ENCODE measurements at places on chromosomes 3 and 15. TPM values are rescaled to one million over a fixed set of nuclear protein-coding genes. Genes with fewer than 3 reads are reported as not detected.

- no peak for DNase-seq
These were observed 72.6 kb upstream of the RORA start for GRCh38 chr15:61301701-61302100.

DNA sequence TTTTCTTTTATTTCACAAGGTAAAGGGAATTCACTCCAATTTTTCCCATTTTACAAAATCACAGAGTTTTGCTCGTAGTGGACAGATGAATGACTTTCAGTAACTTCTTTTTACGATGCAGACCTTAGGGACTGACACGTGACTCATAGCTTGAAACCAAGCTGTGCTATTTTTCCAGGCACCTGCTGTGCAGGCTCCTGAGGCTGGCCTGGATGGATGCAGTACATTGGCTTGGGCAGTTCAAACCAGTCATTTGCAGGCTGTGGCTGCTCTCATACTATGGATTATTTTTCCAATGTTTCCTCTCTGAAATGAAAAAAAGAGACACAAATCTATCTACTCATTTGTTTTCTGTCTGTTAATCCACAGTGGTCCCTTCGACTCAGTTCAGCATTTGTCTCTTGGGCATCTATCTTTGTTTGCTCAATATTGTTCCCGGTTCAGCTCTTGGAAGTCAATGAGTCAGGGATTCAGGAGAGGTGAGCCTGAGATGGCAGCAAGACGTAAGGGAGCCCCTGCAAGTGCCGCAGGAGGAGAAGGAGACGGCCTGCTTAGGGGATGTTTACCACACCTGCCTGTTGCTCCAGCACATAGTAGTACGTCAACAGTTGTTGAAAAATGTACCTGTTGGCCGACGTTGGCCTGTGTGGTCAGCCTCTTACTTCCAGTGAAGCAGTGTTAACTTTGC, 92.8 kb downstream of the SV2B start:
- DNase-seq, result no peak

DNA sequence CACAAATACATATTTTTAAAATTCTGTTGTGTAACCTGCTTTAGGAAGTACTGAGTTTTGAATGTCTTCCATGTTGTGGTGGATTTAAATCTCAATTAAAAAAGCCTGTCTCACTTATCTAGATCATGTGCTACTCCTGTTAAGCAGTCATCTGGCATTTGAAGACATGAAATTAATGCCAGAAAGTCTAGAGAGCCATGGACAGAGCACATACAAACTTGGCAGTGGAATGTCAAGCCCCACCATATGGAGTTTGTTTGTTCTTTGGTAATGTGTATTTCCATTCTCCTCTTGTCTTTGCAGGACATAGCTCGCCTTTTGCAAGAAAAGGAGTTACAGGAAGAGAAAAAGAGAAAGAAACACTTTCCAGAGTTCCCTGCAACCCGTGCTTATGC, 39.3 kb upstream of the UTS2B start:
- no peak for DNase-seq

The LMAN1L gene
- total RNA-seq, result not detected

DNA sequence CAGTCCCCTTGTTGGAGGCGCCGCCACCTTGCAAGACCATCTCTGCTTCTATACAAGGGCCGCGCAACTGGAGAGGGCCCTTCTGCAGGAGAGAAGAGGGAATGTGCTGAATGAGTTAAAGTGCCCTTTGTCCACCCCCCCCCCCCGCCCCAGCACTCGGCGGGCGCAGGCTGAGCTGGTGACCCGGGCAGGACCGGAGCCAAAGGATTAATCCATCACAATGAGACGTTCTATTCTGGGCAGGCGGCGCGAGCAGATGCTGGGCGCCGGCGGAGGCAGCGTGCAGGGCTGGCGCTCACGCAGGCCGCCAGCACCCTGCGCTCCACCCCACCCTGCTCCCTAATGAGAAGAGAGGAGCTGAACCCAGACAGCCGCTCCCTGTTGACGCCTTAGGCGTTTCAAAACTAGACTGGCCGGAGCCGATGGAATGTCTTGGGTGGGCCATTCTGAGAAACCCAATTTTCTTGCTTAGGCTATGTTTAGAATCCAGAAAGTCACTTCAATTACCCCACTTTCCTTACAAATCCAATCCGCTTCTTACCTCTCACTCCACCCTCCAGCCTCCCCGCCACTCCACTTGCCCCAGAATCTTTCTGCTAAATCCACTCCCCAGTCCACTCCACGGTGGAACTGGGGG, 32.9 kb downstream of the GJD2 start:
- DNase-seq, result peak; percentile 65

- DNase-seq, result no peak
These were observed 92.3 kb downstream of the SMAD3 start for GRCh38 chr15:67157521-67158252.

The TM2D3 gene
- total RNA-seq, result 35.5 TPM

The SCAANT1 gene
- not detected for total RNA-seq

DNA sequence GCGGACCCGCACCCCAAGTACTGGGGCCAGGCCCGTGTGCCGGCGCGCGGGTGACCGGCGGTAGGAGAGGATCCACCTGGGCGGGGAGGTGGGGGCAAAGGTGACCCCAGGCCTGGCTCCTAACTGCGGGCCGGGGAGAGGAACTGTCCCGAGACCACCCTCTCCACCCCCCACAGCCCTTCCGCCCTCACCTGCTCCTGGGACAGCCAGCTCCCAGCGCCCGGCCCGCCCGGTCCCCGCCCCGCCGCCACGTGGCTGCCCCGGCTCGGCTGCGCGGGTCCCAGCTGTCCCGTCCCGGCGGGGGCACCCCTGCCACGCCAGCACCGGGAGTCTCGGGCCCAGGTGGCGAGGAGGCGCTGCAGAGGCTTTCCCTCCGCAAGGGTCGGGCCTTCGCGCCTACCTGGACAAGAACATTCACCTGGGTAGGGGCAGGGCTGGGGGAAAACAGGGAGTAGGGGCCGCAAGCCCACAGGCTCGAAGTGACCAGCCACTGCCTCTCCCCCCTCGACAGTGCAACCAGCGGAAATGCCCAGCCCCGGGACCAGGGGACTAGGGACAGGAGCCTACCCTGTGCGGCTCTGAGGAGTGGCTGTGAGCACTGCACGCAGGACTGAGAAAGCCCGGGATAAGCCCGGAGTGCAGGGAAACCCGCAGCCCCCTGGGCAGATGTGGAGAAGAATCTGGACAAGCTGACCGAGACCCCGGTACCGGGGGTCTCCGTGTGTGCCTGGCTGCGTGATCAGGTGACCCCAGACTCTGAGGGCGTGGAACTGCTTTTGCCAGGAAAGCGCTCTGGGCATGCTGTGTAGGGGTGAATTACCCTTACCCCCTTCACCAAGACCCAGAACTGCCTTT, at the start of gene SLC12A8:
TSS of gene SLC12A8 (minus strand) at position 240 of the 855 bp plus-strand sequence. CDS start 1,399 bp downstream, outside the sequence.
- no peak for DNase-seq

GRCh38 chr3:138477801-138478200, 43.4 kb downstream of the ESYT3 start:
- DNase-seq, result no peak

DNA sequence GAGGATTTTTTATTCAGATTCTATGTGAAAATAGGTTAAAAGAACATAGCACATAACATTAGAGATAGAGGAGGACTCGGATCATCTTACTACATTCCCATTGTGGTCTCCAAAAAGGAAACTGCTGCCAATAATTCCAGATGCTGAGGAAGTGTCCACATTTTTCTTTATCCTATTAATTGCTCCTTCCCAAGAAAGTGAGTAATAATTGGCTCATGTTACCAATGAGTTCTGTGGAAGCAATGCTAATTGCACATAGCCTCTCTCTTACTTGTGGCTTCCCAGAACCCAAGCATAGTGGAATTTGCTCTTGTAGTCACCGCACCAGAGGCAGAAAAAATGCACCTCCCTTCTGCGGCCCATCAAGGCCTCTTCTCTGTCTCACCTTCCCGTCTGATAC, 208.4 kb downstream of the PLOD2 start:
- DNase-seq, result peak; percentile 22

The CHRM5 gene
- total RNA-seq, result 0.02 TPM

- no peak for DNase-seq
These were observed 26.6 kb downstream of the GOLM2 start for GRCh38 chr15:44315126-44315525.

DNA sequence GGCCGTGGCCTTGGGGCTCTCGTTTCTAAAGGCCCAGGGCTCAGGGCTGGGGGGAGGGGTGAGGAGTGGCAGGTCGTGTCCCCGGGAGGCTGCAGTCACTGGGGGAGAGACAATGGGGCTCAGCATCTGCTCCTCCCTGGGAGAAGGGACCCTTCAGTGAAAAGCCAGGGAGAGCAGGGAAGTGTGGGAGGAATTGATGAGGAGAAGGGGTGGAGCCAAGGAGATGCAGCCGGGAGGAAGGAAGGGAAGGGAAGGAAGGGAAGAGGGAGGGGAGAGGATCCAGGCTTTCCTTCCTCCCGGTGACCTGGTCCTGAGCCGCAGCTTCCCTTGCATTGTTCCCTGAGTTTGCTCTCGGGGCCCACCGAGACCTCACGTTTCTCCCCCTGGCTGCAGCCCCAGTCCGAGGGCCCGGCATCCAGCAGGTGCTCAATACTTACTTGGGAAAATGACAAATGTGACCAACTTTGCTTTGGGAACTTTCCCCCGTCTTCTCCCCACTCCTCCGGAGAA, 1.4 kb upstream of the ZNF710 start:
- no peak for DNase-seq

DNA sequence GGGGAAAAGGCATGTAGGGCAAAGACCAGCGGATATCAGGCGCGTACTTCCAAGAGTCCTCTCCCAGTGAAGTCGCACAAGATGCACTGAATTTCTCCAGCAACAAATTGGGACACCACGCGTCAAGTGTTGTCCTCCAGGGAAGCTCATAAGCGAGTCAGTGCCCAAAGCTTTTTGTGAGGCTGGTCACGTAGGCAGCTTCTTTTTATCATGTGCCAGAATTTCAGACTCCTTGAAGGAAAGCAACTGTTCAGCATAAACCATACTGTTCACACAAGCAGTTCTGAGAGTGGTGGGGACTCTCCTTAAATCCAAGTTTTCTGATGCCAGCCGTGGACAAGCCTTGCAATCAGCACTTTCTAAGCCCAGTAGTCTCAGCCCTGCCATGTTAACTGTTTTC, 10.1 kb upstream of the FSTL1 start:
- no peak for DNase-seq

- peak; percentile 56 for DNase-seq
These were observed 19.0 kb downstream of the PDHB start for GRCh38 chr3:58414538-58415197.

The GPR149 gene
- total RNA-seq, result not detected

DNA sequence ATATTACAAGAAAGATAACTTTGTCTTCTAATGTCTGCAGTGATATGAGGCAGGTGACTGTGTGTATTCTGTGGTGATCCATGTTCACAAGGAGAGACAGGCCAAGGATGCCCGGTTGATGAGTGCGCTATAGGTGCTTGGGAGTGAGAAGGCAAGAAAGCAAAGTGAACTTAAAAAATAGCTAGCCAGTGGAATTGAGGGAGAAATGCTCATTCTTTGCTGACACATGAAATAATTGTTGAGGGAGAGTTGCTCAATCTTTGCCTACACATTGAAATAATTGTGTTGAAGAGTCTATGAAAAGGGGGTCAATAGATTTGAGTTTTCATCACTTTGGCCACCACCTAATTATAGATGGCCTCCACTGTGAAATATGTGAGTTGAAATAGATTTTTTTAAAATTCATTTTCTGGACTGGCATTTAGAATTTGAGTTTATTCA, 156.3 kb downstream of the LPP start:
- no peak for DNase-seq

DNA sequence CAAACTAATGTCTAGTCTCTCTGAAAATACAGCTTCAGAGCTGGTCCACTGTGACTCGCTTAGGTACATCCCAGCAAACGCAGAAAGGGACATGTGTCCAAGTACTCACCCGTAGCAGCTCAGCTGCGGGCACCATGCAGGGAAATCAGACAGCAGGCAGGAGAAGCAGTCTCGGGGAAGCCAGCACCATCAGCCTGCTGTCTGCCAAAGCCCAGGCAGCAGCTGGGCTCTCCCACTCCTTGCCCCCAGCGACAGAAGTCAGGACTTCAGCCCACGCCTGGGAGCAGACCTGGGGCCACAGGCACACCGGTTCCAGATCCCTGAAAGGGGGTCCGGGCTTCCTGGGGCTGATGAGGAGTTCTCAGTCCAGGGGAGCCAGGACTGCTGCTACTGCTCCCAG, 34.9 kb downstream of the SEMA5B start:
- no peak for DNase-seq

- peak; percentile 29 for DNase-seq
These were observed 307.3 kb downstream of the SV2B start for GRCh38 chr15:91407269-91407889.

All from A172 (cell line).